ENCODE measurements at places on chromosomes 7 and 10.

- DNase-seq = no peak
Measured at GRCh38 chr7:132140341-132140740, 435.9 kb downstream of the PLXNA4 start.

DNA sequence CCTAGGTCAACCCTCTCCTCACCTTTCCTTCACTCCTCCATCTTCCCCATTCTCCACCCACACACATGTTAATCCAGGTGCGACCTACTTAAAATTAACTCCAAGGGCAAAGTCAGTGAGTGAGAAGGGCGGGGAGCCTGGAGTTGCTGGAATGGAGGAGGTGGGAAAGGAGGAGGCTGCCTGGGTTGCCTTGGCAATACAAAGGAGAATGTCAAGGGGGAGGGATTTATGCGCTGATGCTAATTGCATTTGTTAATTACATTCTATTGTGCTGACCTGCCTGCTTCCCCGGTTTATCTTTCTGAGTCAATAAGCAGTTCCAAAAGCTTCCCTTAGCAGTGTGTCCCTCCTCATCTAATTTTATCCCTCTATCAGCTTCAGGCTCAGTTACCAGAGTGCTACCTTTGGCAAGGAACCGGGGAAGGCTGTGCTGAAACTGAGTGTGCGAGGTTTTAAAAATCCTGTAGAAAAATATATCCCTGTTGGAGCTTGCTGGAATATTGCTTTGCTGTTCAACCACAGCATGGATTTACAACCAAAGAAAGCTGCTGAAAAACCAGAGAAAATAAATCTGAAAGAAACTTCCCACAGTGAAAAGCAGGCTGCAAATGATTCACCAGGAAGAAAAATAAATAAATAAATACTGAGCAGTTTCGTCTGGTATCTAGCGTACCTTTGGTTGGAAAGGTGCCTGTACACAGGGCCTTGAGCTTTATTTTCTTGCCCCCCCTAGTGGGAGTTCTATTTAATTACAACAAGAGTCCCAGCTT is 113.2 kb upstream of the DGKB start:
- no peak for DNase-seq

DNA sequence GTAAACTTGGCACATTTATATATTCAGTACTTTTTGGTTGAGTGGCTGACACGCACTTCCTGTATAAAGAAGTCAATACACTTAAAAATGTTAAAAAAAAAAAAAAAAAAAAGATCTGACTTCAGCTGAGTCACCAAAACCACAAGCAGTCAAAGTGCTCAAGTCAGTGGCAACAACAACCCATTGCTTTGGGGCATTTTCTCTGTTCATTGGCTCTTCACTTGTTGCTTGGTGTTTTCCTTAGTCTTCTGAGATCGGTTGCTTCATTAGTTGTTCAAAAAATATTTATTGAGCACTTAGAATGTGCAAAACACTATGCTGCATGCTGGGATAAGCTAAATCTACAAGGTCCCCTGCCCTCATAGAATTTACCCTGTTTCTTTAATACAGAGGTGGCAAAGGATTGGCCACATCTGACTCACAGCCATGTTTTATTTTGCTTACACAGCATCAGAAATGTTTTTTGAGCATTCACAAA is 63.7 kb downstream of the ZNRF2 start:
- DNase-seq = no peak

DNA sequence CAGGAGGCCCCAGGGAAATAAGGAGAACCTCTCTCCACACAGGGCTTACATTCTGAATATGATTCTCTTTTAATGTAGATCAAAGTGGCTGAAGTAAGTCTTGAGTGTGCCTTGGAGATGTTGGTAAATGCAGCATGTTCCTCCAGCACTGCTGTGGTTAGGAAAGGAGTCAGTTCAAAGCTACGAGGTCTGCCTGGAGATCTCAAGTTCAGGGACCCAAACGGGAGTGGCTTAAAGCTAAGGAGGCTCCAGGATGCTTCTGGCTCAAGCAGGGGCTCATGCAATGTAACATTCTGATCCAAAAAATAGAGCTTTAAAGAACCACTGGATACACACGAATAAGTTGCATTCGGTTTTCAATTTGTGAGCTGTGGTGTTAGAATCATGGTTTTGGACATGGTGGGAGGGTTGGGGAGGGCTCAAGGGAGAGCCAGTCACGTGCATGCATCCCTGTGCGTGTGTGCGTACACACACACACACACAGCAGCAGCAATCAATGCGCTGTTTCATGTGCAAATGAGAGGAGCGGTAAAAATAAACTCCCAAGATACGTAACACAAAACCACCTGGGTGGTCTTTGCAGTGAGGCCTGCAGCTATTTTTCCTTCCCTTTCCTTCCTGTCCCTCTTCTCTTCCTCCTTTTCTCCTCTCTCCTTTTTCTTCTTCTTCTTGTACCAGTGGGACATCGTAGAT is 70.5 kb downstream of the AOAH start:
- DNase-seq = no peak

GRCh38 chr10:34731213-34731612 is 83.9 kb downstream of the PARD3 start:
- DNase-seq = no peak

DNA sequence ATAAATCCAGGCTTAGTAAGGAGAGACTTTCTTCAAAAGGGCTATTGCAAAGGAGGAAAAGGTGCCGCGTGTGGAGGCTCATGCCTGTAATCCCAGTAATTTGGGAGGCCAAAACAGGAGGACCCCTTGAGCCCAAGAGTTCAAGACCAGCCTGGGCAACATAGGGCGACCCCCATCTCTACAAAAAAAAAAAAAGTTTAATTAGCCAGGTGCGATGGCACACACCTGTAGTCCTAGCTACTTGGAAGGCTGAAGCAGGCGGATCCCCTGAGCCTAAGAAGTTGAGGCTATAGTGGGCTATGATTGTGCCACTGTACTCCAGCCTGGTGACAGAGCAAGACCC is 32.2 kb downstream of the TMEM130 start:
- no peak for DNase-seq

DNA sequence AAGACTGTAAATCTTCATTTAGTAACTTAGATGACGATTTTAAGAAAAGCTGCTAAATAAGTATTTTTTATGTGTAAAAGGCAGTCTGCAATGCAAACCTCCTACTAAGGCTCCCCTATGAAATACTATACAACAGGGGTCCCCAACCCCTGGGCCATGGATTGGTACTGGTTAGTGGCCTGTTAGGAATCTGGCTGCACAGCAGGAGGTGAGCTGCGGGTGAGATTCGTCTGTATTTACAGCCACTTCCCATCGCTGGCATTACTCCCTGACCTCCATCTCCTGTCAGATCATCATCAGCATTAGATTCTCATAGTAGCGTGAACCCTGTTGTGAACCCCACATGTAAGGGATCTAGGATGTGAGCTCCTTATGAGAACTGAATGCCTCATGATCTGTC is 580.4 kb downstream of the MAGI2 start:
- DNase-seq = no peak

DNA sequence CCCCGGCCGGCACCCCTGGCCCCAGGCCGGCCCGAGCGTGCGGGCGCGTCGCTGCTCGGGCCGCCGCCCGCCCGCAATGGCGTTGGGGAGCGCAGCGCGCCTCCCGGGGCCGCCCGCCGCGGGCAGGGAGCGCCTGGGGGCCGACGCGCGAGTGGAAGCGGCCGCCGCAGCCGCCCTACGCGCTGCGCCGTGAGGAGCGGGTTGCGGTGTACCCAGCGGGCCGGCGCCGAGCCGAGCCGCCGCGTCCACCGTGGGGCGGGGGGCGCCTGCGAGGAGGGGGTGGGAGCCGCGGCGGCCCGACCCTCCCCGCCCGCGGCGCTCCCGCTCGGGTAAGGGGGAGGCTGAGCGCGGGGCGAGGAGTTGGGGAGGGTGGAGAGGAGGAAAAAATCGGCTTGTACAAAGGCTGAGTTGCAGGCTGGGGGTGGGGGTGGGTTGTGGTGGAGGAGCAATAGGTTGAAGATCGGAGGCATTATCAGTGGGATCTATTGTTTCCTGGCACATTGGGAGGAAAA is 473 bp downstream of the PPP1R9A start:
- DNase-seq = no peak

- DNase-seq = no peak
Measured at GRCh38 chr10:75390178-75390577, 11.4 kb downstream of the ZNF503 start.

GRCh38 chr7:133330085-133330484 is 77.2 kb downstream of the EXOC4 start:
- no peak for DNase-seq

- DNase-seq = no peak
Measured at GRCh38 chr7:77838929-77839491, 40.4 kb downstream of the PHTF2 start.

GRCh38 chr7:96304573-96304972 is 17.3 kb downstream of the SLC25A13 start:
- DNase-seq = no peak

DNA sequence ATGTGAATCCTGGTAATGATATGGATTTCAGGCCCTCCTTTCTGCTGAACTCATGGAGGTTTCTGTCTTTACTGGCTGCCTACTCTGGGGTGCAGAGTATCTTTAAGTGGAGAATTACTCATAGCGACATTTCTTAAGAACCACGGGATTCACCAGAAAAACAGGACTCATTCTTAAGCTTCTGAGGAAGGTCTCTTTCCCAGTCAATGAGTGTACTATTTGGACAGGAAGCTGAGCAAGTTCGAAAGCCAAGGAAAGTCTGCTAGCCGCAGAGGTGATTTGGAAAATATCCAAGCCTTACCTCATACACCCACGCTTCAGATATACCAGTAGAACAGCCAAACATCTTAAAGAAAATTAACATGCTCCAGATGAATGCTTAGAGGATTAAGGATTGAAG is 377.6 kb upstream of the MYO3A start:
- no peak for DNase-seq

- DNase-seq = no peak
Measured at GRCh38 chr7:140242057-140243031, 65.6 kb upstream of the KDM7A start.

GRCh38 chr7:124765401-124766352 is at the start of gene GPR37:
TSS of gene GPR37 (minus strand) at chr7:124765792. CDS start at chr7:124764976, 816 bp downstream.
- DNase-seq = no peak

GRCh38 chr7:154472343-154472742 is 420.1 kb downstream of the DPP6 start:
- DNase-seq = no peak

DNA sequence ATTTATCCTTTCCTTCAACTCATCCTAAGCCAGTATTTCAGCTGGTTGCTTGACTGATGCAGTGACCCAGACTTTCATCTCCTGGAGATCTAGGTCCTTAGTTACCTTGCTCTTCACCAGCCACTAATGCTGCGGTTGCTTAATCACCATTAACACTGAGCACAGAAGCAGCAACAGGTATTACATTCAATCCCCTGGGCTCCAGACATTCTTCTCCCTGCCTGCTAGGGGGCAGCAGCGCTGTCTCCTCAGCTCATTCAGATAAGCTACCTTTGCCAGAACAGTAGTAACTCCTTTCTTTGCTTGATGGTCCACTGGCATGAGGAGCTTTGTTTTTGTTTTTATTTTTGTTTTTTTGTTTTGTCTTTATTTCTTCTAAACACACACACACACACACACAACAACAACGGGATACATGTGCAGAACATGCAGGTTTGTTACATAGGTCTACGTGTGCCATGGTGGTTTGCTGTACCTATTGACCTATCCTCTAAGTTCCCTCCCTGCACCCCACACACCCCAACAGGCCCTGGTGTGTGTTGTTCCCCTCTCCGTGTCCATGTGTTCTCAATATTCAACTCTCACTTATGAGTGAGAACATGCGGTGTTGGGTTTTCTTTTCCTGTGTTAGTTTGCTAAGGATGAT is 1043.2 kb upstream of the C7orf33 start:
- DNase-seq = no peak

DNA sequence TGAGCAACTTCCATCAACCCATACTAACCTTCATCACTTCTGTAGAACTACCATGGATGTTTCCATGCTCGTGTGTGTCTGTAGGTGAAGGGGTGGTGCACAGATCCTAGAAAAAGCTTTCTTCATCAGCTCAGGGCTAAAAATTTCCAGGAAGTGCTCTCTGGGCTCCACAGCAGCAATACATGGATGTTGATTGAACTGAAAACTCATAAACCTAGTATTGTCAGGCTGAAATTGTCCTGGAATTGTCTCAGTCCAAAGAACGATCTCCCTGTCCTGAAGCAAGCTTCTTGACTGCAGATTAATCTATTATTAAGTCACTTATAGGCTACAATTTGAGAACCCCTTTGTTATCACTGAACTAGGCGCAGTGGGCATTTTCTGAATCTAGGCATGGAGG is 39.8 kb downstream of the ENO4 start:
- no peak for DNase-seq

GRCh38 chr7:120402801-120403200 is 129.8 kb downstream of the KCND2 start:
- DNase-seq = no peak

DNA sequence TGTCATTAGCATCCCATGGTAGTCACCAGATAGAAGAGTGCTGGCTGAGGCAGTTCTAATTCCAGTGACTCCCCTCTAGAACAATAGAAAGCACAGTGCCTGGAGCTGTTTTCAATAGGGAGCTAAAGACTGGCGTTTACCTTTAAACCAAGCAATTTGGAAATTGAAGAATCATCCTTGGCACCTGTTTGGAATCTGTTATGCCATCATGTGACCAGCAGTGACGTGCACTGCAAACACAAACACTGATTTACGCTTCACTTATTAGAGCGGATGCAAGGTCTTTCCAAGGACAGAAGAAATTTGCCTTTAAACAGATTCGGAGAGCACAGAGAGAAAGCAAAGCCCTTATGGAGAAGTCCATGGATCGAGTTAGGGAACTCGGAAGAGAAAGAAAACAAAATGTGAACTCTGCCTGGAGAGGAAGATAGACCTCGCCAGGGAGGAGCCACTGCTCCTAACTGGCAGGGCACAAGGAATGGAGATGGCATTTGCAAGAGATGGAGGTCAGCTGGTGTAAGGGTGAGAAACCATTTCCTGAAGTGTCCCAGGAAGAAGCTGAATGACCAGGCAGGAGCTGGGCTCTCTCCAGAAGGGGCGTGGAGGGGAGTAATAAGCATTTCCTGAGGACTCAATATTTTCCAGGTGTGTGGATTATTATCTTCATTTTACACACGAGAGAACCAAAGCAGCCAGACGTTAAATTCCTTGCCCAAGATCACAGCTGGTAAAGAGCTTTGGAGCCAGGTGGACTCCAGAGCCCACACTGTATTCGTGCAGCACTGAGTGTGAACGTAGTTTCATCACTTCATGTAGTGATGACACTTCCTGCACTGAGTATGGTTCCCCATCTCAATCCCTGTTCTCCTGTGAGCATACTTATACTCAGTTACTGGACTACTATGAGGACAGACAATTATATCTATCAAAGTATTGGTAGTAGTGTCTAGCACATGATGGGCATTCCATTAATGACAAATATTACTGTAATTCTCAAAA is 97.7 kb downstream of the CUBN start:
- DNase-seq = no peak
